Umbilical cord (tissue), 2 donors: ENCODE measurements at places on chromosomes 5 and 9. TPM values are rescaled to one million over a fixed set of nuclear protein-coding genes. Genes with fewer than 3 reads are reported as not detected.

Gene C9orf153
- total RNA-seq = 0.72 TPM

Gene CER1
- 3.9 TPM for total RNA-seq

- DNase-seq = no peak
Observed at GRCh38 chr5:63043792-63044191, 465.2 kb downstream of the LRRC70 start.

GRCh38 chr5:149932445-149933350 is 11.9 kb downstream of the PDE6A start:
- no peak for DNase-seq

DNA sequence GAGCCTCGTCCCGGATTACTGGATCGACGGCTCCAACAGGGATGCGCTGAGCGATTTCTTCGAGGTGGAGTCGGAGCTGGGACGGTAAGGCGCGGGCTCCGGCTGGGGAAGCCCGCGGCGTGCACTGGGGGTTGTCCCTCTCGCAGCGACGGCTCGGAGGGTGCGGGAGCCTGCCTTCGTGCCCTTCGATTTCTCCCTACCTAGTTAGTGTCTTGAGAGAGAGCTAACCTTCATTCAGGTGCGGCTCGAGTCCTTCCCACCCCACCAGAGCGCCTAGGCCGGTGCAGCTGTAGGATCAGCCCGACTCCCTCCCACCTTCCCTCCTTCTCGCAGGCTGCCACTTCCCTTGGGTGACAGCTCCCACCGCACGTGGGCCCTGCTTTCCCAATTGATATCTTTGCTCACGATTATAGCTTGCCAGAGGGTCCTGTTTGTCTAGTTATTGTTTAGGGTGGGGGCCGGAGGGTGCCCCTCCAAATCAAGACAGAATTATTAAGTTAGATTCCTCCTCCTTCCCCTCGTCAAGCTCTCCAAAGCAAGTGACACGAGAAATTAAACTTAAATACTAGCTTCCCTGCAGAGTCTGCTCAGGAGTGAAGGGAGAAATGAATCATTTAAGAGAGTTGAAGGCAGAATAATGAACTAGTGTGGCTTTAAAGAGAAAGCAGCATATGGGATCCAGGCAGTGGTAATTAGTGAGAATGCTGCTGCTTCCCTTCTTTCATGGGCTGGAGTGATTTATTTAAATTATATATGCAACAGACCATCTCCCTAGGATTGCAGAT is 569 bp downstream of the CAMK4 start:
- no peak for DNase-seq

DNA sequence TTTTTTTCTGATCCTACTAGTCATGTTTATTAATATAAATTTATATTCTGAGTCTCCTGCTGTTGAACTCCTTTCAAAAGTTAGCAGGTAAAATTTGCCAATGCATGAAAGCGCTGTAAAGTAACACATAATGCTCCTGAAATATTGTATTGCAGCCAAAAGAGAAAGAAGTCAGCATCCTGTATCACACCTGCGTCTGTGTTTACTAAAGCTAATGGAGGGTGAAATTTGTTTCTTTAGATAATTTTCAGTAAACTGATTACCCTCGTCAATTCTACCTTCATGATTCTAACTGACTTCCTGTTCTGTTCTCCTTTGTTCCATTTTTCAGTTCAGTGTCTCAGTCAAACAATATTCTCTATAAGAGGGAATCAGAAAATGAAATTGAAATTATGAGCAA is 415.4 kb downstream of the CDH9 start:
- no peak for DNase-seq

- no peak for DNase-seq
Observed at GRCh38 chr5:122402955-122403685, 91.1 kb downstream of the SNCAIP start.
